ENCODE measurements at places on chromosomes 2 and 18. TPM values are rescaled to one million over a fixed set of nuclear protein-coding genes. Genes with fewer than 3 reads are reported as not detected.

DNA sequence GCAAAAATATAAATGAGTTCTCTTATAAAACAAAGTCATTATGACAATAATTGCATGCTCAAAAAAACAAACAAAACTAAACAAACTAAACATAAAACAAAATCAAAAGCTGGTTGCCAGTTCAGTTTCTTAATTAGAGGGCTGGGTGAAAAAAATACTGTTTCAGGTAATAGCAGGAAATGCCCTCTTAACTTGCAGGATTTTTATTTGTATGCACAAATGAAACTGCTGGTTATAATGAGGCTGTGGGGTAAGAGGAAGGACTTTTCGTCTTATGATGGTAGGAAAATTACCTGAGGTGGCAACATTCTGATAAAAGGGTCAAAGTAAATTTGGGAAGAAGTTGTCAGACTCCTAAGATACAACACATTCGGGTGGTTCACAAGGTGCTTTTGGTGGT, 21.5 kb upstream of the CDKL4 start:
- no peak overlapping the region for H3K27ac ChIP-seq
- DNase-seq, result no peak
- no peaks in the 10 kb centered on the region for H3K4me1 ChIP-seq
- no peaks in the 10 kb centered on the region for H3K27me3 ChIP-seq
- H3K36me3 ChIP-seq, result no peaks in the 10 kb centered on the region
- no peak overlapping the region for H3K4me3 ChIP-seq

DNA sequence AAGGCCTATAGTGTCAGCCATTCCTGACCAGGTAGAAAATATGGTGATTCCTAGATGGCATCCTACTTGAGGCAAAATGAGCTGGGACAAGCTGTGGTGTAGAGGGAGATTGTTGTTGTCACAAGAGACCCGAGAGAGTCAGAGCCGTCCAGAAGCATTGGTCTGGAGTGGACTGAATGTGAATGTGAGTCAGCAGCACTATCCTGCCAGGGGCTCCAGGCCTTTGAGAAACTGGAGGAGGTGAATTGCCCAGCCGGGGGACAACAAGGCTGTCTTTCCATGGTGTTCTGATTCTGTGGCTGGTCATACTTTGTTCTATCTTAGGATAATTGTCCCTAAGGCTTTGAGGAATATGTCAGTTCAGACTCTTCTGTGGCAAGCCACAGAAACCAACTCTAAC, 29.4 kb upstream of the EIF2AK3 start:
- peaks cover 1% of the 10 kb centered on the region for H3K4me1 ChIP-seq
- DNase-seq, result peak; percentile 50
- no peaks in the 10 kb centered on the region for H3K27me3 ChIP-seq

DNA sequence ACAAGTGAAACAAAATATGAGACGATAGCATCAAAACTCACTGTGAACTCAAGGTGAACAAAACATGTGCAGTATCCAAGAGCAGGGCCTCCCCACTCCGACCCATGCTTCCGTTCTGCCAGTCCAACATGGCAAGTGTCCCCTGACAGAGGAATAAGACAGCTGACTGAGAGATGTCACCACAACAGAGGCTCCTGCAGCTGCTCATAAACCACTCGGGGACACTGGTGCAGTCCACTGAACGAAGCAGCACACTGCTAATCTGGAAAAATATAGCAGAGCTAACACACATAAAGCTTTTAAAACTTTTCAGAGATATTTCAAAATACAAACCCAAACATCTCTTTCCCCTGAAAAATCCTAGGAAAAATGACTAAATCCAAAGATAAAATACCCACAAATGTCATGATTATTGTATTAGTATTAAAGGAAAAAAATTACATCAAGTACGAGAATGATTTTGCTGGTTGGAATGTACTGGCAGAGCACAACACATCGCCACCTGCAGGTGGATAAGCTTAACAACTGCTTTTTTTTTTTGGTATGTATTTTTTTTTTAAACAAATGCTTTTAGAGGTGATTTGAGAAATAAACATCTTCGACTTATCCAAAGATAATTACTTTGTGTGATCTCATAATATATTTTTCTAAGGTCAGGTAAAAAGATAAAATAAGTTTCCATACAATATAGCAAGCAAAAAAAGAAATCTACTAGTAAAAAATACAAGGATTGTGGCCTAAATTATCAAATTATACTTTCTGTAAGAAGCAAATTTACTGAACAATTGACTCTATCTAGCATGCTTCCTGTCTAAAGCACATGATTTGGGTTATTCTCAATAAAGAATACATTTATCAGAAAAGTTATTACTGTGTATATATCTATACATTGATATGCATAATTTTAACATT, 18.6 kb downstream of the THADA start:
- DNase-seq, result no peak
- no peaks in the 10 kb centered on the region for H3K27me3 ChIP-seq
- H3K4me3 ChIP-seq, result no peak overlapping the region

DNA sequence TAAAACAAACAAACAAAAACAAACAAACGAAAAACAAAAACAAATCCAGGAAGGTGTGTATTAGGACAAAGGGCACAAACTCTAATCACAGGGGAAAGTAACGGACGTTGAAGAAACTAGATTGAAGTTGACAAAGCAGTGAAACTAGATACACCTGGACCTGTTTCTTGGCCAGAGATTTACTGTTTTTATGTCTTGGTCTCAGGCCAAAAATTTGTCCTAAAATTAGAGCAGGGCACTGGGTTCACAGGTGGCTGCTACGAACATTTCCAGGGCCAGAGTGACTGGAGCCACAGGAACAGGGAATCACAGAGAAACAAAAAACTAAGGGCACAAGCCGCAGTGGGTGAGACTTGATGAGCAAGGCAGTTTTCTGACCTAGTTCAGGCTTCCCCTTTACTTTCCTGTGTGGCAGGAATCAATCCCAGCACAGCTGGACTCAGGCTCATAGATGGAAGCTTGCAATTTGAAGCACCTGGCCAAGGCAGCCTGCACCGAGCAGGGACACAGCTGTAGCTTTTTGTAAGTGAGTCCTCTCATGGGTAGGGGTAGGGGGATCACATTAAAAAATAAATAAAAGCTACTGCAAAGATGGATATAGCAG, 329.4 kb downstream of the DLGAP1 start:
- peaks cover 6% of the 10 kb centered on the region for H3K4me1 ChIP-seq
- no peaks in the 10 kb centered on the region for H3K36me3 ChIP-seq
- H3K4me3 ChIP-seq, result no peak overlapping the region
- DNase-seq, result no peak
- no peaks in the 10 kb centered on the region for H3K27me3 ChIP-seq
- peak overlapping the region; percentile 48 for H3K27ac ChIP-seq

GRCh38 chr2:191152482-191153240, 1.9 kb upstream of the STAT4 start:
- H3K4me3 ChIP-seq, result no peak overlapping the region
- H3K36me3 ChIP-seq, result no peaks in the 10 kb centered on the region
- H3K27me3 ChIP-seq, result no peaks in the 10 kb centered on the region
- H3K27ac ChIP-seq, result no peak overlapping the region

DNA sequence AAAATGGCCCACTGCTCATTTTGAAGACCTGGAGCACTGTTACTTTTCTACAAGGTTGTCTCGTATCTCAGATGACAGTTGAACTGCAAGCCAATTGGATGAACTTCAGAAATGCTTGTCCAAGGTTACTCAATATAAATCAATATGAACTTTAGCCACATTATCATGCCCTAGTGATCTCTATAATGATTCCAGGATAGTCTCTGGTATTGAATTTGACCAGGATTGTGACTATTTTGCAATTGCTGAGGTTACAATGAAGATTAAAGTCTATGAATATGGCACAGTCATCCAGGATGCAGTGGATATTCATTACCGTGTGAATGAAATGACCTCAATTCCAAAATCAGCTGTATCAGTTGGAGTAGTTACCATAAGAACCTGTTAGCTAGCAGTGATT, 196.0 kb upstream of the RAB12 start:
- no peak overlapping the region for H3K27ac ChIP-seq
- H3K36me3 ChIP-seq, result peaks cover under 1% of the 10 kb centered on the region
- H3K4me1 ChIP-seq, result no peaks in the 10 kb centered on the region
- no peak for DNase-seq
- H3K4me3 ChIP-seq, result no peak overlapping the region
- H3K27me3 ChIP-seq, result no peaks in the 10 kb centered on the region

- H3K27ac ChIP-seq, result no peak overlapping the region
- H3K4me3 ChIP-seq, result no peak overlapping the region
These were observed 33.3 kb downstream of the UXS1 start for GRCh38 chr2:106160786-106161261.

- no peak overlapping the region for H3K4me3 ChIP-seq
- no peak overlapping the region for H3K27ac ChIP-seq
- no peaks in the 10 kb centered on the region for H3K36me3 ChIP-seq
These were observed 258.4 kb downstream of the MYO3B start for GRCh38 chr2:170436077-170436943.

GRCh38 chr2:216090369-216090786, 8.7 kb downstream of the TMEM169 start:
- no peak for DNase-seq
- no peaks in the 10 kb centered on the region for H3K27me3 ChIP-seq
- no peak overlapping the region for H3K4me3 ChIP-seq
- H3K36me3 ChIP-seq, result no peaks in the 10 kb centered on the region
- no peak overlapping the region for H3K27ac ChIP-seq
- H3K4me1 ChIP-seq, result no peaks in the 10 kb centered on the region

DNA sequence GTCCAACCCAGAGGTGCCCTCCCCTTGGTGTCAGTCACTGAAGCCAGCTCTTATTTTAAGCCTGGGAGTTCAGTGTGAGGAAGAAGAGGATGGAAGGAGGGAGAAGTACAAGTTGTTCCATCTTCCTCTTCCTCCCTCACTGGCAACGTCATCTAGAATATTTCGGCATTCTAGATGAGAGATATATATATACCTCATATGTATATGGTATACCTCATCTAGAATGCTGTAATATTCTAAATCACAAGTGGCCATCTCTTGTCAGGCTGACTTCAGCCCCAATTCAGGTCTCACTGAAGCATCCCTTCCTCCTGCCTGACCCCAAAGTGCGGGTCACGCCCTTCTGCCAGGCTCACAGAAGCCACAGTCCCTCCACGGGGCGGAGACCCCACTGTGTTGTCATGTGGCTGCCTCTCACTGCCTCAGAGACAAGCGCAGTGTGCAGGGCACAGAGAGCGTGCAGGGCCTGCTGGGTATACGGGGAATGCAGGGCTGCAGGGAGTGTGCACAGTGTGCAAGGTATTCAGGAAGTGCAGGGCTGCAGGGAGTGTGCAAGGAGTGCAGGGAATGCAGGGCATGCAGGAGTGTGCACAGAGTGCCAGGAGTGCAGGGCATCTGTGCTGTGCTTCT, 32.8 kb upstream of the B3GNT7 start:
- DNase-seq, result no peak
- H3K36me3 ChIP-seq, result peaks cover 4% of the 10 kb centered on the region
- no peak overlapping the region for H3K27ac ChIP-seq
- no peaks in the 10 kb centered on the region for H3K27me3 ChIP-seq

DNA sequence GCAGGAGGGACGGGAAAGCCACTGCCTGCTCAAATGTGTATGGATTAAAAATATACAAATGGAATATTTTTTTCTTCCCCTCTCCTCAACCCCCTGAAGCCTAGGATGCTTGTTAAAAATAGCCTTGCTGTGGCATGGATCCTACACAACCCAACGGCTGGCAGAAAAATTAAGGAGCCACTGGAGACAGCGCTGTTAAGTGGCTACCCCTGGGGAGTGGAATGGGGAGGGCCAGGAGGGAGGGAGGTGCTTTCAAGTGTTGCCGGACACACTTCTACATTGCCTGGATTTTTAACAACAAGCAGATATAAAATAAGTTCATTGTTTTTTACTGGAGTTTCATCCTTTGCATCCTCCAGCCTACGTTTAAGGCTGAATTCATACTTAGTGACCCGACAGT, 66.6 kb downstream of the ZBTB7C start:
- H3K27ac ChIP-seq, result peak overlapping the region; percentile 72
- no peak overlapping the region for H3K4me3 ChIP-seq
- no peaks in the 10 kb centered on the region for H3K4me1 ChIP-seq
- no peaks in the 10 kb centered on the region for H3K27me3 ChIP-seq

DNA sequence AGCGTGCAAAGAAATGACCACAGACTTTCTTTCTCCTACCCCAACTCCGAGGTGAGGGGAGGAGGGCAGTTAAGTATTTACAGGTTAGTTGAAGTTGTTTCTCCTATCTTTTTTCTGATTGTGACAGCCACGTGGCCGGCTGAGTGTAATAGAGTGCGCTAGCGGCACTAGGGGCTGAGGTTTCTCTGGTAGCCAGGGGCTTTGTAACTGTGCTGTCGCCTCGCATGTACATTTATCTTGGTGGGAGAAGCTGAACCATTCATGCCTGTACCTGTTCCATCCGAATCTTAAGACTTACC, 214.1 kb upstream of the STON1 start:
- H3K27me3 ChIP-seq, result no peaks in the 10 kb centered on the region
- H3K4me1 ChIP-seq, result no peaks in the 10 kb centered on the region
- no peak for DNase-seq
- peak overlapping the region; percentile 94 for H3K4me3 ChIP-seq

- H3K27me3 ChIP-seq, result no peaks in the 10 kb centered on the region
- H3K36me3 ChIP-seq, result peaks cover 4% of the 10 kb centered on the region
- H3K27ac ChIP-seq, result no peak overlapping the region
- no peak for DNase-seq
- H3K4me3 ChIP-seq, result no peak overlapping the region
These were observed 59.0 kb downstream of the PXDN start for GRCh38 chr2:1685078-1685956.

GRCh38 chr2:120634533-120634932, 101.1 kb upstream of the GLI2 start:
- no peak for DNase-seq
- H3K4me1 ChIP-seq, result no peaks in the 10 kb centered on the region

GRCh38 chr2:138727956-138728355, 52.2 kb downstream of the NXPH2 start:
- no peak overlapping the region for H3K27ac ChIP-seq
- no peak overlapping the region for H3K4me3 ChIP-seq
- H3K4me1 ChIP-seq, result no peaks in the 10 kb centered on the region

DNA sequence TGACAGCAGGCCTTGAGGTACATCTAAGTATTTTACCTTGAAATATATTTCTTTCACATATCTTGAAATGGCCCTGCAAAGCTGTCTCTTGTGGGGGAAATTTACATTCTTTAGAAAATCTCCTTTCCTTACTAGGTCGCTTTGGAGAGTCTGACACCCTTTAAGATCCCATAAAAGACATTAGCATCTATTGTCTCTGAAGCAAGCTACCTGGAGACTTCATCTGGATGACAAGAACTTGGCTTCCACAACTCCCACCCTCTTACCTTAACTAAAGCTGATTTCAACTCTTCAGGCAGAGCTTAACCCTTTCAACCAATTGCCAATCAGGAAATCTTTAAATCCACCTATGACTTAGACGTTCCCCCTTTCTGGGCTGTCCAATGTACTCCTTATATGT, 219.3 kb downstream of the PIEZO2 start:
- no peaks in the 10 kb centered on the region for H3K27me3 ChIP-seq
- DNase-seq, result no peak
- no peak overlapping the region for H3K27ac ChIP-seq

- H3K27ac ChIP-seq, result no peak overlapping the region
- no peaks in the 10 kb centered on the region for H3K27me3 ChIP-seq
- H3K4me3 ChIP-seq, result no peak overlapping the region
- H3K4me1 ChIP-seq, result no peaks in the 10 kb centered on the region
- DNase-seq, result no peak
- no peaks in the 10 kb centered on the region for H3K36me3 ChIP-seq
These were observed 1280.5 kb upstream of the ZEB2 start for GRCh38 chr2:145800151-145801091.

Gene HOXD12
- not detected for polyA plus RNA-seq

Gene PROC
- polyA plus RNA-seq, result 0.26 TPM

Gene C1QL2
- 0.10 TPM for polyA plus RNA-seq

Gene CFAP65
- polyA plus RNA-seq, result not detected

Gene CSRNP3
- polyA plus RNA-seq, result 0.38 TPM

Gene RHBDD1
- polyA plus RNA-seq, result 8.4 TPM

Gene PAX3
- not detected for polyA plus RNA-seq
